Kasumi-1 (cell line): ENCODE measurements at places on chromosomes 7 and 10.
A peak's percentile ranks its signal among the peaks of the same experiment; 100 is the strongest.

DNA sequence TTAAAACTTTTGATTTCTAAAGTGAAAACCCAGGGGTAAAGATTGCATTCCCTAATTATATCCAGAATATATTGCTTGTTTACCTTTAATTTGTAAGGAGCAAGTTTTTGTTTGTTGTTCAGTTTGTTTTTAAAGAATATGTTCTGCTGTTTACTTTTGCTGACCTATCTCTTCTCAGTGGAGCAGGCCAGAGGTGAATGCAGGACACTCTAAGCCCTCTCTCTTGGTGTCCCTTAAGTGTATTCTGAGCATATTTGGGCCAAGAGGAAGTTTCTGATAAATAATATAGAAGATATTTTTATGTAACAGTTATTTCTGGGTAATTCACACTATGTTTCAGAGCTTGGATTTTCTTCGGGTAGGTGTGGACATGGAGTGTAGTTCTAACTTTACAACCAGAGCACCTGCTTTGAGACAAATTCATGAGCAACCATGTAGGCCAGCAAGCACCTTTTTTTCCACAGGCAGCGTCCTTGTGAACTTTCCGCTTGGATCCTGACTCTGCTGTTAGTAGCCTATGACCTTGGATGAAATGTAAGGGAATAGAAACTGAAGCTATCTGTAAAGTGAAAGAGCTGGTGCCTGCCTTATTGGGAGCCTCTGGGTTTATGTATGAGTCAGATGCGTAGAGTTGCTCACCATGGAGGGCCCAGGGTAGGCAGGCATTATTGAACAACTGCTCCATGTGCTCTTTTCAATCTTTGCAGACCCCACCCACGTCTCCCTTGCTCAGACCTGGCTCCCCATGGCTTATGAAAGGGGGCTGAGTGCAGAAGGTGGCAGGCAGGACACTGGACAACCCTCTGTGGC, 16.1 kb downstream of the OGDH start:
- no peak for DNase-seq

- no peak for DNase-seq
These were observed 196.9 kb downstream of the CCSER2 start for GRCh38 chr10:84525120-84525806.

DNA sequence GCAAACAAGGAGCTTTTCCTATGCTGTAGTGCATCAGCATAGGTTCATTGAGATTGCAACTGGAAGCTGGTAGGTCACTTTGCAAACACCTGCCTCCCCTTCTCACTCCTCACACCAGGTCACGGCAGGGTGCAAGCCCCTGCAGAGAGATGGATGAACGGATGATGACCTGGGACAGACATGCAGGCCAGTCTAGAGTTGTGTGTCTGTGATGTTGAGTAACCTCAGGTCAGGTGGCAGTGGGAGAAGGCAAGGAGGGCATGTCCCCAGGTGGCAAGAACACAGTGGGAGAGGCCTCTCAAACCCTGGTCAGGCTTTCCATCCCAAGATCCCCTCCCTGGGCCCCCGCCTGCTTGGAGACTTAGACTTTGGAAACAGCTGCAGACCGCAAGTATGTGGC, 197.1 kb upstream of the LYZL2 start:
- no peak for DNase-seq

DNA sequence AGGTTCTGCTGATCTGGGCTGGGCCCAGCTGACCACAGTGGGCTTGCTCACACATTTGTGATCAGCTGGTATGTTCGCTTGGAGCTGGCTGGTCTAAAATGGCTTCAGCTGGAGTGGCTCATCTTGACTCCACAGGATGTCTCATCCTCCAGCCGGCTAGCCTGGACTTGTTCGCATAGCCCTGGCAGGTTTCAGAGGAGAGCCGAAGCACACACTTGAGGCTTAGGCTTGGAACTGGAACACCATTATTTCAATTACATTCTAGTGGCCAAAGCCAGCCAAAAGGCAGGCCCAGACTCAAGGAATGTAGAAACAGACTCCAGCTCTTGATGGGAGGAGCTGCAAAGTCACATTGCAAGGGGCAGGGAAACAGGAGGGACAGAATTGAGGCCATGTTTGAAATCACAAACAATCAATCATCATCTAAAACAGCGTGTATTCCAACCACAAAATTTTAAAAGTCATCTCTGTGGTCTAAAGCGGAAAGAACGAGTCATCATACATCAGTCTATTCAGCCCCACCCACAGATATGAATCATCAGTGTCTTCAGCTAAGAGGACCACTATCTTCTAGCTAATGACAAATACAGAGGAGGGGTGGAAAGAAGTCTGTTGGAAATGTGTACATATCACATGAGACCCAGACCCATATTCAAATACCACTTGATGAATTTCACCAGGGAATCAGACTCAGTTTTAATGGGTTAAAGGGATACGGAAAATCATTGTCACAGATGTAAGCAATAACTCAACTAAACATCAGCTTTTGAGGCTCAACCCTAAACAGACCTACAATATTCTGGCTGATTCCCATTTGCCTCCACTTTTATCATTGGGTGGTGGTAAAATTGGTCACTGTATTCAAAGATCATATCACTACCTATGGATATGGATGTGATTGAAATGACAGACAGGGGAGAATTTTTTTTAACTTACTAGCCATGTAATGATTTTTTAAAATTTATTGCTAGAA, 139.0 kb upstream of the MKLN1 start:
- peak; percentile 79 for DNase-seq

DNA sequence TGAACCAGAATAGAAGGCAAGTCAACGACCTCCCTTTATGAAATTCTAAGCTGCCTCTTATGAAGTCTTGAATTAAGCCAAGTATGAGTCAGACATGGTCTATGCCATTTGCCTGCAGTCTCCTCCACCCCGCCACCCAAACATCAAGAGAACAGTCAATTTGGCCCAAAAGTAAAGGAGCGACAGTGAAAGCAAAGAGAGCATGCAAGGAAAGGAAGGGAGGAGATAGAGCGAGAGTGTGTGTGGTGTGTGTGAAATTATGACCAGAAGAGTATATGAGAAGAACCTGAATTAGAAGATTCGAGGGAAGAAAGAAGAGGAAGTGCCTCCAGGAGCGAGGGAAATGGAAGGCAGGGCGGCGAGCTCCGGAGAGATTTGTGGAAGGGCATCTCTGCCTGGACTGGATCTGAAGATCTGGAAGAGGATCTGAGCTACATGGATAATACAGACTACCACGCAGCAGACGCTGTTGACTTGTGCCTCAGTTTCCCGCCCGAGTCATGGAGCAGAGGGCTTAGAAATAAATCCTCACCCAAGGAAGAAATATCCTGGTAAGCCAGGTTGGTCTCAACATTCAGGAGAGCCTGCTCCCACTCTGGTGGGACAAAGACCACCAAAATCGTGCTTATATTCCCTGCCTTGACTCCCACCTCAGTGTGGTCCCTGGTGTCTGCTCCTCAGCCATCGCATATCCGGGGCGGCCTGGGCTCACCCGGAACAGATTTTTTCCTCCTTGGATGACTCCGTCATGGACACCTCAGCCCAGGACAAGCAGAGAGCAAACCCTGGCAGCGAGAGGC, 459 bp downstream of the ZDHHC6 start:
- peak; percentile 75 for DNase-seq

- DNase-seq = no peak
These were observed 15.5 kb downstream of the CTTNBP2 start for GRCh38 chr7:117857718-117858117.
